ENCODE measurements at places on chromosomes 11 and 22.
A peak's percentile ranks its signal among the peaks of the same experiment; 100 is the strongest.

- DNase-seq = no peak
Measured at GRCh38 chr11:76339221-76339620, 41.7 kb downstream of the THAP12 start.

- DNase-seq = no peak
Measured at GRCh38 chr11:103007521-103007920, 52.0 kb upstream of the MMP13 start.

DNA sequence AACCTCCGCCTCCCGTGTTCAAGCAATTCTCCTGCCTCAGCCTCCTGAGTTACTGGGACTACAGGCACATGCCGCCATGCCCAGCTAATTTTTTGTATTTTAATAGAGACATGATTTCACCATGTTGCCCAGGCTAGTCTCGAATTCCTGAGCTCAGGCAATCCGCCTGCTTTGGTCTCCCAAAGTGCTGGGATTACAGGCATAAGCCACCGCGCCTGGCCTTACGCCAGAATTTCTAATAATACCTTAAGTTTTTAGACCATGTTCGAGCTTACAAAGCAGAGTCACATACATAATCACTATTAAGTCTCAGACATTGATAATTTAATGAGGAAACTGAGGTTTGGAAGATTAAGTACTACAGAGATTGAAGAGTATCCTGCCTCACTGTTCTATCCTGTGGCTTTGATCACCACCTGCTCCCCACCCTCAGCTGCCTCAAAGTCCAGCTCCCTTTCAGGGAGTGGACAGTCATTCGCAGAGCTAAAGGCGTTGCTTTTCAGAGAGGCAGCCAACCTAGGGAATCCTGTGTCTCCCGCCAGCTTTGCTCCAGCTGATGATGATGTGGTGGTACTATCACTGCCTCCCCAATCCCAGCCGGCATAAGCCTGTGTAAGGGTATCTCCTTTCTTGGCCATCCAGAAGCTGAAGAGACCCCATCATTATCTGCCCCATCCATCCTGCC is 7.7 kb downstream of the UBASH3B start:
- DNase-seq = no peak

GRCh38 chr11:57480409-57481137 is 20.2 kb downstream of the RTN4RL2 start:
- DNase-seq = peak; percentile 58

GRCh38 chr22:17540481-17540880 is 22.8 kb upstream of the SLC25A18 start:
- DNase-seq = no peak

DNA sequence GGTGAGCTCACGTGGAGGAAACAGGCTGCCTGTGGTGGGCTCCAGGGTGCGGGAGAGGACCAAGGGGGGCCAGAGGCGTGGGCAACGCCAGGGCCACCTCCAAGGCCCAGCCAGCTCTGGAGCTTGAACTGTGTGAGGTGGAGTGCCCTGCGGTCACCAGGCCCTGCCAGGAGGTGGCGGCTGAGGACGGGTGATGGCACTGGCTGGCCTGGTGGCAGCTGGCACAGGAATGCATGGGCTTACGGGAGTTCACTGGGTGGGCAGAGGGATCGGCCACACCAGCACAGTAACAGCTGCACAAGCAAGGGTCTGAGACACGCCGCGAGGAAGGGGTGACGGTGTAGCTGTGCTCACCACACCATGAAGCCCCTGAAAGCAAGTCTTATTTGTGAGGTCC is 15.8 kb downstream of the TOLLIP start:
- DNase-seq = no peak

DNA sequence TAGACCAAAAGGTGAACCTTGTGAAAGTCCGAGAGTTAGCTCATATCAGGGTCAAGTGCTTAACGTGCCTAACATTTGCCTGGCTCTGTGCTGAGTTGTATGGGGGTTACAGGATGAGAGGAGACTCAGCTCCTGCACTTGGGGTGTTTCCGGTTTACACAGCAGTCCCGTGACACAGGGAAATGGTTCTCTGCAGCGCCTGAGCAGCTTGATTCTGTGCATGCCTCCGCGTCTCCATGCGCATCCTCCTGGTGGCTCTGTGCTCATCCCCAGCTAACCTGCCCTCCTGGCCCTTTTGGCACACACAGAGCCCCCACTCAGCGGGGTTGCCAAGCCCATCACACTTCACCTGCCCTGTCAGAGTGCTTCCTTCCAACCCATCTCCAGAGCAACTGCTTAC is 238.3 kb upstream of the TBCEL start:
- DNase-seq = no peak

GRCh38 chr22:45552580-45553350 is 50.1 kb downstream of the FBLN1 start:
- no peak for DNase-seq

DNA sequence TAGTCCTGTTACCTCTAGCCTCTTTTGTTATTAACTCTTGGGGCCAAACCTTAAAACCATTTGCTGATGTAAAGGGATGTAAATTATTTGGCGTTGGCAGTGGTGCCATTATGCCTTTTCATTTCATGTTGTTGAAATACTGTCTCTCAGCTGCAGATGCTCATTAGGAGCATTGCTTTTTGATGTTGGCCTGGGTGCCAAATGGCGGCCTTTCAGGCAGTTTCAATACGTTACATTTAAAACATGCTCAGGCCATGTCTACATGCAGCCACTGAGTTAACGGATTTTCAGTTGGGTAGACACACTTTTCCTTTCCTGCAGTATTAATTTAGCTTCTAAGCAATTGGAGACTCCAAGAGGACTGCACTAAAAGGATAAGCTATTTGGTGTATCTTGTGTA is 5.3 kb downstream of the NCAM1 start:
- DNase-seq = no peak

DNA sequence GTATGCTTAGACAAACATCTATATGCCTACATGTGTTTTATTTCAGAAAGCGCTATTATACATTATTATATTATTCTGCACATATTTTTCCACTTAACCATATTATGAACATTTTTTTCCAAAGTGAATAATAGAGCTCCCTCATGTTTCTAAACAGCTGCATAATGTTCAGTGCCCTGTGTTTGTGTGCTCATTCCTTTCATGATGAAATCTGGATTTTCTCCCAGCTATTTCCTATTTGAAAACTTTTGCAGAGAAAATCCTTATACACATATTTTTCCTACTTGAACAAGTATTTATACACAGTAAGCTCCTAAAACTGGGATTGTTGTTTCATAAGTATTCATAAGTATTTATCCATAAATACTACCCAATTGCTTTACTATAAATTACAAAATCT is 18.1 kb upstream of the RFPL2 start:
- no peak for DNase-seq

DNA sequence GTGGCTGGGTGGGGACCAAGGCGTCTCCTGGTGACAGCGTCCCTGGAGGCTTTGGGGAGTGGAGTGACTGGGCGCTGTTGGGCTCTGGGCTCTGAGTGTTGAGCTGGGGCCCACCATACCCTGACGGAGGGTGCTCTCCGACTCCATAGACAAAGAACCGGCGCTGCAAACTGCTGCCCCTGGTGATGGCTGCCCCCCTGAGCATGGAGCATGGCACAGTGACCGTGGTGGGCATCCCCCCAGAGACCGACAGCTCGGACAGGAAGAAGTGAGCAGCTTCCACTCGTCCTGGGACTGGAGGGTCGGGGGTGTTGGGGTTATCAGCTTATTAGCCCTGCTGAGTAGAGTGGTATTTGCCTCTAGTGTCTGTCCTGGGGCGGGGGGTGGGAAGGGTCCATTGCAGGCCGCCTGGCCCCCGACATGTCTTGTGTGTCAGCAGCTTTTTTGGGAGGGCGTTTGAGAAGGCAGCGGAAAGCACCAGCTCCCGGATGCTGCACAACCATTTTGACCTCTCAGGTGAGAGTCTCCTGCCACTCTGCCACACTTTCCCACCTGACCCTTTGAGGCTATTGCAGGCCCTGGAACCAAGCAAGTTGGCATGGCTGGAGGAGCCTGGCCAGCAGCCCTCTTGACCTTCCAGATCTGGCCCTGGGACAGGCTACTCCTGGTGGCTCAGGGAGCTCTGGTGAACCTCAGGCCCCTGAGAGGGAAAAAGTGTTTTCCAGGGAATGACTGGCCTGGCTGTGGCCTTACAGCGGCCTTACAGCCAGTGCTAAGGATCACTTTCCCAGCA is 7.6 kb downstream of the CLDN5 start:
- DNase-seq = no peak

DNA sequence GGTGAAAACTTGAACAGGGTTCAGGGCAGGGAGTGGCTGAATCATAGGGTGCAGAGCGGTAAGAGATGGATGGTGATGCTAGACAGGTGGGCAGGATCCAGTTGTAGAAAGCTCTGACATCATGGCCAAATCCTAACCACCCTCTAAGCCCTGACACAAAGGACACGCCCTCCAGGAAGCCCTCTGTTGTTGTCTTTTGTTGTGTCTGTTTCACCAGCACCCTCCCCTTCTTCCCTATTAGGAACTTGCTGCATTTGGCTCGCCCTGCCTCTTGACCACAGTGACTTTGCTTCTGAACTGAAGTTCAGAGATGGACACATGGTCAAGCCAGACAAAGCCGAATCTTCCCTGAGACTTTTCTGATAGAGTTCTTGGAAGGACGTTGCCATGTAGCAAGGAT is 14.2 kb upstream of the APOL6 start:
- DNase-seq = no peak

- DNase-seq = peak; percentile 22
Measured at GRCh38 chr11:26623076-26623659, 51.1 kb upstream of the MUC15 start.

GRCh38 chr11:63909591-63910506 is 7.1 kb downstream of the RCOR2 start:
- DNase-seq = no peak

DNA sequence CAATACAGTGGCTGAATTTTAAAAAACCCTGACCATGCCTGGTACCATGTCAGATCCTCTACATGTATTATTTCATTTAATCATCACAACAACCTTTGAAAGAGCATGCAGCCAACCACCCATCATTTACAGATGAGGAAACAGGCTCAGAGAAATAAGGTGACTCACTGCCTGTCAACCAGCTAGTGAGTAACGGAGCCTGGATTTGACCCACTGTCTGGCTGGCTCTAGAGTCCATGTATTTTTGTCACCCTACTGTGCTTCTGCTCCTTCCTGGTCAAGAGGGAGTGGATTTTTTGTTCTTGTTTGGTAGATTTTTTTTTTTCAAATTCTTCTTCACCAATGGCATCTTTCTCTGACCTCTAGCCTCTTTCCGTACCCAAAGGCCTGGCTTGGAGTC is 77.4 kb downstream of the CWC15 start:
- DNase-seq = peak; percentile 45

- DNase-seq = no peak
Measured at GRCh38 chr11:120752668-120753067, 241.1 kb downstream of the GRIK4 start.

DNA sequence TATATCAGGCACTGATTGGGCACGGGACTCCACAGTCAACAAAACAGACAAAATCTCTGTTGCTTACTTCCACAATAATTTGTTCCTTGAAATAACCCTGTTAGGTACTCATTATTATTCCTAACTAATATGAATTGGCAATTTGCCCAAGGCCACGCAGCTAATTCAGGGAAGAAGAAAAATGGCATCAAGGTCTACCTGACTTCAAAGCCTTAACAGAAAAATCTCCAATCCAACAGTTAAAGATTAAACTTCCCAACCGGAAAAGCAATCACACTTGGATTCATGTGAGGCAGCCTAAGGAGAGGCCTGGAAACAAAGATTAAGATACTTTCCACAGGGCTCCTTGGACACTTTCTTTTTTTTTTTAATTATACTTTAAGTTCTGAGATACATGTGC is 68.9 kb downstream of the PRCP start:
- no peak for DNase-seq

GRCh38 chr11:45176996-45177395 is 30.6 kb downstream of the PRDM11 start:
- no peak for DNase-seq

DNA sequence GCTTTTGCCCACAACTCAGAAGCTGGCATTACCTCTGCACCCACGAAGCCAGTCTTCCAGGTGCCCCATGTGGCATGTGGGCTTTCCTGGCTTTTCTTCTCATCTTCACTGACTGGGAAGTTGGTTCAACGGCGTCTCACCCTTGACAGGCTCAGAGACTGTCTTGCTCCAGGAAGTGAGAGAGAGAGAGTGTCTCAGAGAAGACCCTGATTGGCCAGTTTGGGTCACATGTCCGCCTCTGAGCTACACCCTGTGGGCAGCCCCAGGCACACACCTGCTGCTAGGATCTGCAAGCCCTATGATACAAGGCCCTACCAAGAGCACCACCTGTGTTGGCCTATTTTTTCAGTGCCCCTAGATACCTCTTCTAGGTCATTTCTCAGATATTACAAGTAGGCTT is 39.0 kb downstream of the RTL6 start:
- DNase-seq = no peak

DNA sequence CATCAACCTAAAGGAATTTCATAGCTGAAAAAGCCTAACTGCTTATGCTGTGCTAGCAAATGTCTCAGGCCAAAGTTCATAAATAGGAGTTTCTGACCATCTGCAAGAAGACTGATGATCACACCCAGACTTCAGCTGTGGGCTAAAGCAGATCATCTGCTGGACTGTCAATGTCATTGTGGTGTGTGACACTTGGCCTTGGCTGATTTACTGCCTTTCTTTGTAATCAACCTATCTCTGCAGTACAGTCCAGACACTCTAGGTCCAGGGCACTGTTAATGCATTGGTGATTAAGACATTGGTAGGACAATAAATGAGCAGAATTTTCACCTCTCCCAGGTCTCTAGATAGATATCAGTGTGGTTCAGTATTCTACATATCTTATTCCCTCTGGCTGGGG is 40.3 kb upstream of the SMCO4 start:
- no peak for DNase-seq

GRCh38 chr11:45366619-45367190 is 80.6 kb upstream of the SYT13 start:
- no peak for DNase-seq

DNA sequence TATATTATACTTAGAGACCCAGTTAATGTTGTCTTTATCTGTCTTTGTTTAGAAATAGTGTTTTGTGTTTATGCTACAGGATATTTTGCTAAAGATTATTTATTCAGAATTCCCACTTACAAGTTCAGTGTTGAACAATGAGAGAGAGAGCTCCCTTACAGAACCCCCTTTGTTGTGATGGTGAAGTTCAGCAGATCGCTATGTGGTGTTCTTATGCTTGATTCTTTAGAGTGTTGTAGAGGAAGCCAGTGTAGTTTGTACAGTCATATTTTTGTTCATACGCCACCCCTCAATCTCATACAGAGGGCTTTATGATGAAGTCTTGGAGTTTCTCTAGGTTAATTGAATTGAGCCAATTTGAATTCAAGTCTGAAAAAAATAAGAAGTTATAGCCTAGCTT is 150.2 kb downstream of the TMEM135 start:
- no peak for DNase-seq

All from RKO (cell line).